Placental pericyte (primary cell): ENCODE measurements at places on chromosomes 7 and 10. TPM values are rescaled to one million over a fixed set of nuclear protein-coding genes. Genes with fewer than 3 reads are reported as not detected.

The SDK1 gene
- 1.1 and 2.0 TPM in 2 replicates for total RNA-seq

The ZDHHC16 gene
- 55.1 and 92.6 TPM in 2 replicates for total RNA-seq

The SNCG gene
- total RNA-seq: 3.3 and 3.9 TPM in 2 replicates

The PSPH gene
- total RNA-seq: 56.2 and 75.3 TPM in 2 replicates

The RELN gene
- total RNA-seq: 0.14 TPM in 1 of 2 replicates, not detected in the other

The LEP gene
- total RNA-seq: not detected in 2 replicates

The PRSS1 gene
- not detected in 2 replicates for total RNA-seq

The AKR1C4 gene
- total RNA-seq: not detected in 2 replicates

The ZMIZ1 gene
- total RNA-seq: 25.6 and 38.2 TPM in 2 replicates

The IGFBP1 gene
- 0.14 and 0.22 TPM in 2 replicates for total RNA-seq

The DNA2 gene
- 2.8 and 19.0 TPM in 2 replicates for total RNA-seq

The ST8SIA6 gene
- 0.14 TPM in 1 of 2 replicates, not detected in the other for total RNA-seq

The EPHA1 gene
- 0.43 TPM in 1 of 2 replicates, not detected in the other for total RNA-seq

The TAS2R41 gene
- 0.29 TPM in 1 of 2 replicates, not detected in the other for total RNA-seq

The BLNK gene
- total RNA-seq: not detected in 2 replicates

The CC2D2B gene
- not detected in 2 replicates for total RNA-seq

The PRR15 gene
- total RNA-seq: 0.43 and 0.44 TPM in 2 replicates

The HOXA4 gene
- 0.29 TPM in 1 of 2 replicates, not detected in the other for total RNA-seq

The C7orf57 gene
- under 0.01 TPM in 1 of 2 replicates, not detected in the other for total RNA-seq

The TAS2R3 gene
- total RNA-seq: 0.72 and 2.0 TPM in 2 replicates

The OR6V1 gene
- not detected in 2 replicates for total RNA-seq

The CCDC136 gene
- 4.9 and 6.3 TPM in 2 replicates for total RNA-seq

The IKZF1 gene
- not detected in 2 replicates for total RNA-seq

The CLEC5A gene
- total RNA-seq: not detected in 2 replicates

The ASB10 gene
- not detected in 2 replicates for total RNA-seq

The WASL gene
- 15.8 and 20.5 TPM in 2 replicates for total RNA-seq

The VENTX gene
- total RNA-seq: not detected in 2 replicates

The CDC14C gene
- not detected in 2 replicates for total RNA-seq

The ASB4 gene
- not detected in 2 replicates for total RNA-seq

The IGF2BP3 gene
- total RNA-seq: 88.4 and 180 TPM in 2 replicates

The NEUROD6 gene
- not detected in 2 replicates for total RNA-seq

The PILRA gene
- total RNA-seq: not detected in 2 replicates
